GM23248 (cell line): ENCODE measurements at places on chromosomes 4 and X. TPM values are rescaled to one million over a fixed set of nuclear protein-coding genes. Genes with fewer than 3 reads are reported as not detected.

- no peak for DNase-seq
Observed at GRCh38 chr4:128835498-128836222, 26.2 kb downstream of the JADE1 start.

DNA sequence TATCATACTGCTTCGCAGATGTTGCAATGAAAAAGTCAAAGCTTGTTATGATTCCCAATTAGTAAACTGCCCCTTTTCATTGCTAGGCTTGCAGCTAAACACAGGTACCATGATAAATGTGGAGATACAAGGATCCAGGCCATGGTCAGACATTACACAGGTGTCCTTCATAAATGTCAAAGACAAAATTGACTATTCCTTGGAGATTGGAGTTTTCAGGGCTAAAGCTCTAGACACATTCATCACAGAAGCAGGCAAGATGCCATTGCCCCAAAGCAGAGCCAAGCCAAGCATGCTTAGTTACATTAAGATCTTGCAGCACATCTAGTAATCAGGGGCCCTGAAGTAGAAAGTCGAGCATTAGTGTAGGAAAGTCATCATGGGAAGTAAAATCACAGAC, 111.3 kb upstream of the INTU start:
- no peak for DNase-seq

- DNase-seq, result no peak
Observed at GRCh38 chr4:84623661-84624060, 40.7 kb downstream of the CDS1 start.

DNA sequence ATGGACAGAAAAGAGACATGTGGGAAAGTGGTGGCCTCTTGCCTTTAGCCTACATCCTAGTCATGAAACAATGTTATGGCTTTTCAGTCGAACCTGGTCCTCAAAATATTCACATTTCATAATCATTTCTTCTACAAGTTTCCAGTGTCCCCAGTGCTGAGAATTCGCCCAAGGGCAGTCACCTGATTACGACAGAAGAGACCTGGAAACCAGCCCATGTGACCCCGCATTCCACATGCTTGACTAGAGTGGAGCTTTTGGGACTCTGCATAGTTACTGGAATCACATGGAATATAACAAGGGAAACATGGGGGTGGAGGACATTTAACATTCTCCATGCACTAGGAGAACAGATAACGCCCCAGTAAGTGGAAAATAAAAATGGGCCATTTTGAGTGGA, 100.1 kb downstream of the PPARGC1A start:
- DNase-seq, result peak; percentile 56

ELF4 gene
- 16.5 and 19.2 TPM in 2 replicates for total RNA-seq
